ENCODE measurements at places on chromosomes 11 and 22.

GRCh38 chr11:96116376-96116775 lies 192.5 kb upstream of the MTMR2 start:
- no peak for DNase-seq

DNA sequence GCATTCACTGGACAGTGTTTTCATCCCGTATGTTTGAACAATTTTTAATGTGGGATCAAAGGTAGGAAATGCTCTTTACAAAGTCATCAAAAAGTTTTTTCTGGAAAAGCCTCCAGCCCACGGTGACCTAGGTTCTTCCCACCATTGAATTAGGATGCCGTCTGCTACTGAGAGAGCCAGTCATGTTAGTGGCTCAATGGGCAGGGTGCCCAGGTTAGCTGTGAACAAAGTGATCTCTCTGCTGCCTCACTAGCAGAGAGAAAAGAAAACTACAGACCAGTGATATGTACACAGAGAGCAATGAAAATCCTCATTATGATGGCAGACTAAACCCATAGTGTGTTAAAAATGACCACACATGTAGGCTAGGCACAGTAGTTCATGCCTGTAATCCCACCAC lies 32.4 kb downstream of the KCNQ1 start:
- DNase-seq, result no peak

DNA sequence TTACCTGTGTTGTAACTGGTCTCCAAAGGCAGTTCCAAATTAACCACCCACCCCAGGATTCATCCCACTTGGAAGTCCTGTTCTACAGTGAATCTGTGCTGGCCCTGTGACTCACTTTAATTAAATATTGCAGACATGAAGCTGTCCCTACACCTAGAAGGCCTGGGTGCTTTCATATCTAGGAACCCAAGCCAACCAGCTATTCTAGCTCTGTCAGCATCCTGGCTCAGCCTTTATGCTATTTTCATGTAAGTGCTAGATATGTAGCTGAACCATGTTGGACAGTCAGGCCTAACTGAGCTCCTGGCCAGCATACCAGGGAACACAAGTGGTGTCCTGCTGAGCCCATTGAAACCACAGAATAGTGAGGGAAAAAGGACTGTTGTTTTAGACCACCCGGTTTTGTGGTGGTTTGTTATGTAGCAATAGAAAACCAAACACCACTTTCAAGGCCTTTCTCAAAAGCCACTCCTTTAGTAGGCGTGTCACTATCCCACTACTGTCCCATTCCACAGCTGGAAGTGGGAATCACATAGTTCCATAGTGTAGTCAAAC lies 30.3 kb downstream of the CNTF start:
- DNase-seq, result no peak

GRCh38 chr11:46564459-46564858 lies 29.4 kb downstream of the AMBRA1 start:
- DNase-seq, result no peak

- DNase-seq, result no peak
These were observed 1425.8 kb downstream of the TBC1D22A start for GRCh38 chr22:48188231-48188721.

DNA sequence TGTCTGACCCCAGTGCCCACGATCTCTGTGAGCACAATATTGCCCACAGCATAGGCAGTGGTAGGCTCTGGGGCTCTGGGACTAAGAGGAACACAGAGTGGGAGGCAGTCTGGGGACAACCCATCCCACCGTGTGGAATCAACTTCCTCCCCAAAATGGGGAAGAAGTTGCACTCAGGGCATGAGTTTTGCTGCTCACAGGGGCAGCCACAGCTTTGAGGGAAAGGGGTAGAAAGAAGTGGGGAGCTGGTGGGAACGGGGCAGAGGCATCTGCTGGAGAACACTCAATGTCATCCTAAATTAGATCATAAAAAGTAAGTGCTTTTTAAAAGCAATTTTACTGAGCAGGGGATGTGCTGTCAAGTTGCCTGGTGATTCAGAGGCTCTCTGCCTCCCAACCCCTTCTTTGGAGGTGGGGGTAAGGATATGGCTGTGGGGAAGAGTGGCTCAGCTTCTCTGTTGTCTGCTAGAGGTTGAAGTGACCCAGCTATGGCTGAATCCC lies 233.8 kb upstream of the NCAM1 start:
- no peak for DNase-seq

DNA sequence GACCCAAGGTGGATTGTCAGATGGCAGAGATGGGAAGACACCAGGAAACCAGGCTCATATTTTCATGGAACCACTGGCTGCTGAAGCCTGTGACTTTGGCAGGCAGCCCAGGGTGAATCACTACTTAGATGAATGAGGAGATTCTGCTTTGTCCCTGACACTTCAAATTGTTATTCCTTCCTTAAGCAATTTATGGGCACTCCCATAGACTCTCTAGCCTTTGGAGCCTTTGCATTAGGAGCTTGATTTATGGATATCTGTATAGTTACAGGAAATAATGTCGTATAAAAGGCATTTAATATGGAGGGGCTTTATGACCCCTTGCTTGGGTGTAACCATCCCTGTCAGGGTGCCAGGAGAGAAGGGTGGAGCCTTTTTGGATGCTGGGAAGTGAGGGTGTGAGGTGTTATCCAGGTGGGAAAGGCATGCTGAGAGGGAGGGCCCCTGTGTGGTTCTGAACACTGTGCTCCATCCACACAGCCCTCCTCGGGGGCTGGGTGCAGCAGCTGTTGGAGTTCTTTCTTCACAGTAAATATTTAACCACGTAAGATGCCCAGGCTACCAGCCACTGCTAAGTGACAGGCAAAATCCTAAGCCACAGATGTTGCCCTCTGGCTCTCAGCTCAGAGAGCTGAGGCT lies 35.3 kb downstream of the IL18 start:
- no peak for DNase-seq

- no peak for DNase-seq
These were observed 34.9 kb downstream of the CABIN1 start for GRCh38 chr22:24046024-24046423.

DNA sequence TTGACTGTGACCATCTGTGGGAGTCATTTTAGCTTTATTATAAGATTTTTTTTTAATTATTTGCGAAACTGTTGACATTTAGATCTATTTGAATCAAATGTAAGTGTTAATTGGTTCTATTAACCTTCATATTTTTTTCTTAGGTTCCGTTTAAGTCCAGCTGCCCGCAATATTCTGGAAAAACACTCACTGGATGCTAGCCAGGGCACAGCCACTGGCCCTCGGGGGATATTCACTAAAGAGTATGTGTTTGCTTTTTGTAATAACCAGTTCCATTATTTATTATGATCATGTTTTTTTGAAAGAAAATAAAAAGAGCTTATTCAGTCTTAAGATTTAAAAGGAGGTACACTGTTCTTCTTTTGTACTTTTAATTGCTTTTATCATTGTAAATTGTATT lies 43.9 kb downstream of the PDHX start:
- no peak for DNase-seq

DNA sequence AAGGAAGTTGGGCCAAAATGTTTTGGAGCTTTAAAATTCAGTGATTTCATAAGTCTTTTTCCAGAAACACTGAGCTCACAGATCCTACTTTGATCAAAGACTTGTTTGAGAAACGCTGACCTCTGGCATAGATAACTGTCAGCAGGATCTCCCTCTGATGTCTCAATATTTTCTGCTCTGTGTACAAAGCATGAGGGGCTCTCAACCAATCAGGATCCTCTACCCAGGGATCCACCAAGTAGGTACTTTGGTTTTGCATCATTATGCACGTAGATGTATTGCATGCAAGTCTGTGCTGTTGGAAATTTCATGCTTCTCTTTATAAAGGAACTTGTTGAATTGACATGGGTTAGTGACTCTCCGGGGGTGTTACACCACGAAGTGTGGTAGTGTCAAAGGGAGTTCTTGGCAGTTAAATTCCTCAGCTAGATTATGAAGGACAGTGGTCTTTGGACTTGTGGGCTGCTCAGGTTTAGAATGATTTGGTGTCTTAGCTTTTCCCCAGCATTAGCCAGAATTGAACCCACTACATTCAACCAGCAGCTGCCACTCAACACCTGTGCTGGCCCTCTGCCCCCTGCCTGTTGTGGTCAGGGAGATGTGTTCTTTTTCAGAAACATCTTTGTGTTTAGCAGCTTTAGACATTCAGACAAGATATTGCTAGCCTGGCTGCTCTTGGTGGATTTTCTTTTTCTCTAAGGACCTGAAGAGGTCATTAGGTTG lies 1.7 kb upstream of the DIXDC1 start:
- DNase-seq, result no peak

DNA sequence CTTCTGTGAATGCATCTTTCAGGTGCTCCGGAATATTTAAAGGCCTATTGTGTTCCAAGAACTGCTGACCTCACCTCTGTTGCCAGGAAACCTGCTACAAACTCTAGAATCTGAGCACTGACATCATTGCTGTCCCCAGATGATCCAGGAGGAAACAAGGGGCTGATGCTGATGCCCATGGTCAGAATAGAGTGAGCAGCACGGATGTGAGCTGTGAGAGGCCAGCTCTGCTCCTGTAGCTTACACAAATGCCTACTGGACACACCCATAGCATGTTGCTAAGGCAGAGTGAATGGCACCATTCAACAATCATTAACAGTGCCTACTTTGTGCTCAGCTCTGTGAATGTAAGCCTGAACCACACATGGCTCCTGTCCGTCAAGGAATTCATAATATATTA lies 276.7 kb upstream of the API5 start:
- DNase-seq, result no peak

GRCh38 chr11:74769055-74769707 lies 20.5 kb downstream of the RNF169 start:
- DNase-seq, result no peak

- no peak for DNase-seq
These were observed 60.6 kb downstream of the CABIN1 start for GRCh38 chr22:24071686-24072085.

- no peak for DNase-seq
These were observed 50.8 kb downstream of the DHCR7 start for GRCh38 chr11:71397331-71397860.

- DNase-seq, result no peak
These were observed 52.0 kb upstream of the CHRNA10 start for GRCh38 chr11:3723014-3723708.

GRCh38 chr11:130476922-130477491 lies 28.6 kb downstream of the ADAMTS15 start:
- no peak for DNase-seq

- no peak for DNase-seq
These were observed 3.5 kb upstream of the LIF start for GRCh38 chr22:30250039-30250565.

DNA sequence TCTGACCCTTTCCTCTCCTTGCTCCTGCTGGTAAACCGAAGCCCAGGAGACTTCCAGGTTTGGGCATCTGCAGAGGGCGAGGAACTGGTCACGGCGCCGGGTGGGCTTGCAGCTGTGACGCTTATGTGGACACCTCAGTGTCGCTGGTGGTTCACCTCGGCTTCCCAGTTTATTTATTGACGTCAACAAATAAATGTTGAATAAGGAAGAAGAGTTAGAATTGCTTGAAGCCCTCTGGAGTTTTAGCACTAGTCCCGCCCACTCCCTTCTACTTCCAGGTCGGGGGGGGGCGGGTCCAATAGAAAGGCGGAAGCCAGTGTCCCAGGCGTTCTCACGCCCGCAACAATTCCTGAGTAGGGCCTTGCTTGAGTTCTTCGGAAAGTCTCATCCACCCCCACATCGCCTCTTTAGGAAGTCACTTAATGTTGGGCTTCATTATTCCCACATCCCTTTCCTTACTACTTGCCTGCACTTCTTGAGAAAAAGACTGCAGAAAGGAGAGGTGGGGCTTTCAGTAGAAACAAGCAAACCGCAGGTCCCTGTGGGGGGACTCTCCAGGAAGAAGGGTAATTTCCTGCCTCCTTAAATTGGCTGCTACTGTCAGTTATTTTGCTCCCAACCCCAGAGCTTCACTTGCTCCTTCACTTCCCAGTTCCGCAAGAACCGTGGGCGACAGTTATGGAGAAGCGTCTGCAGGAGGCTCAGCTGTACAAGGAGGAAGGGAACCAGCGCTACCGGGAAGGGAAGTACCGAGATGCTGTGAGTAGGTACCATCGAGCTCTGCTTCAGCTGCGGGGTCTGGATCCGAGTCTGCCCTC lies at the start of gene TTC9C:
Gene TTC9C (plus strand): TSS at position 316 of the 818 bp plus-strand sequence. CDS start 363 bp downstream, at position 679.
- peak; percentile 91 for DNase-seq

DNA sequence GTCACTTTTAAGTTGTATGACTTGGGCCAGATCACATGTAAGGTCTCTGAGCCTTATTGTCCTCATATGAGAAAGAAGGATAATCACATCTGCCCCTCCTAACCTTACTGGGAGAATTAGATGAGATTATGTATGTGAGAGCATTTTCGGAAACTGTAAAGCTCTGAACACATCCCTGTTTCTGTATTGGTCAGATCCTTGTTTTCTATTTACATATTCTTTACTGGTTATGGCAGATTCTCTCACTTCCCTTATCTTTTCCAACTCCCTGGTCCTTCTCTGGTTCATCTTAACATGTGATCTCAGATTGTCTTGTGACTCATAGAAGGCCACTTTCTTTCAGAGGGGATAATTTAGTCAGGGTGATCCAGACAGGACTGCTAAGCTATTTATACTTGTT lies 41.8 kb downstream of the CCDC81 start:
- no peak for DNase-seq

GRCh38 chr11:101470419-101470818 lies 113.4 kb downstream of the TRPC6 start:
- no peak for DNase-seq

- no peak for DNase-seq
These were observed 182.7 kb downstream of the ADAMTS15 start for GRCh38 chr11:130631119-130631518.

DNA sequence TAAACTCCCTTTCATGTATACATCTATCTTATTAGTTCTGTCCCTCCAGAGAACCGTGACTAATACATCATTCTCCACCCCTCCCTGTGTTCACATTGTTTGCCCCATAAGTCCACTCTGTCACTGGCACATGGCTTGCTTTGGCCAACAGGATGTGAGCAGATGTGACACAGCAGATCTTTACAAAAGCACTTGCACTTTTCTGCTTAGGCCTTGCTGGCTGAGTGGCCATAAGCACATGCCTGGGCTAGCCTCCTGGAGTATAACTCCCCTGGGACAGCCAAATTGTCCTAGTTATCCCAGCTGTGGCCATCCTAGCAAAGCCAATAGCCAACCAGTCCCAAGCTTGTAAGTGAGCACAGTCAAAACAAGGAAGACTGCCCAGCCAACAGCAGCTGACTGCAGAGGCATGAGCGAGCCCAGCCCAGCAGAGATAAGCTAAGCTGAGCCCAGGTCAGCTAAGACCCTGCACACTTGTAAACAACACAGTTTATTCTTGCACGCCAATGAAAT lies 9.7 kb upstream of the RCN1 start:
- DNase-seq, result no peak

DNA sequence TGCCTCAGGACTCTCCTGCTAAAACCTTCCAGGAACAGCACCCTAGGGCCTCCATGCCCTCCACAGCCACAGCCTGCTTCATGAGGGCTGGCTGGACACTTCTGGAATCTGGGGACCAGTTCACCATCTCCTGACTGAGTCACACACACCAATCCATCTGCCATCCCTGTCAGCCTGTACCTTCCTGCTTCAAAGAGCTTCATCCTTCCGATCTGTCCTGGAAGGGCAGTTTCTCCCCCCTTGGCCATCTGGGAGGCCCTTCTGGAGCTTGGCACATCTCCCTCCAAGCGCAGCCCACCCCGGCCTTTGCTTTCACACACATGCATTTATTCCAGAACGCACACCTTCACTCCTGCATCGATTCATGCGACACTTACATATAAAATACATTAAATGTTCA lies 13.0 kb downstream of the APBB1 start:
- DNase-seq, result no peak
